ENCODE measurements at places on chromosomes 4 and X. TPM values are rescaled to one million over a fixed set of nuclear protein-coding genes. Genes with fewer than 3 reads are reported as not detected.

The FAM9B gene
- not detected for total RNA-seq

The TMPRSS11D gene
- under 0.01 TPM for total RNA-seq

The ARAP2 gene
- 1.2 TPM for total RNA-seq

The CD38 gene
- 0.33 TPM for total RNA-seq

The NDNF gene
- 0.50 TPM for total RNA-seq

The ATP2B3 gene
- total RNA-seq: not detected

The GASK1B gene
- total RNA-seq: 77.5 TPM

The BBS7 gene
- 20.3 TPM for total RNA-seq

The FAM149A gene
- total RNA-seq: 6.3 TPM

The SLC10A4 gene
- 0.15 TPM for total RNA-seq

The USP17L29 gene
- total RNA-seq: not detected

The PDHA2 gene
- total RNA-seq: not detected

The NOP14 gene
- total RNA-seq: 18.0 TPM

The NALF2 gene
- total RNA-seq: not detected

The MTNR1A gene
- total RNA-seq: not detected

The PCDH11X gene
- not detected for total RNA-seq

The MTMR1 gene
- total RNA-seq: 23.1 TPM

The PIR gene
- total RNA-seq: 12.4 TPM

The MAGEE2 gene
- total RNA-seq: not detected

The IGSF1 gene
- not detected for total RNA-seq

The FRMD7 gene
- total RNA-seq: not detected

The DNASE1L1 gene
- total RNA-seq: 60.4 TPM

The RNF150 gene
- total RNA-seq: 0.99 TPM

The UGT2B17 gene
- total RNA-seq: not detected

The PARM1 gene
- total RNA-seq: not detected

The IL1RAPL2 gene
- total RNA-seq: 0.17 TPM

The SSX3 gene
- not detected for total RNA-seq

The FAM184B gene
- total RNA-seq: not detected

The SRPX gene
- 291 TPM for total RNA-seq

The HSFX4 gene
- total RNA-seq: not detected

The P2RY4 gene
- total RNA-seq: 0.44 TPM

The SASH3 gene
- not detected for total RNA-seq

The NEIL3 gene
- total RNA-seq: 4.0 TPM

The DGKK gene
- not detected for total RNA-seq

The TKTL2 gene
- not detected for total RNA-seq

The ADH1B gene
- total RNA-seq: 281 TPM

The PAGE2B gene
- total RNA-seq: not detected

The FREM3 gene
- not detected for total RNA-seq

The CC2D2A gene
- 39.1 TPM for total RNA-seq

The UGT2A1 gene
- not detected for total RNA-seq

The KLHL13 gene
- 28.5 TPM for total RNA-seq

The CXCL1 gene
- 16.4 TPM for total RNA-seq

The ALB gene
- not detected for total RNA-seq

The PLK4 gene
- 0.66 TPM for total RNA-seq

The STK32B gene
- total RNA-seq: 0.50 TPM

The RS1 gene
- not detected for total RNA-seq

The MAP7D3 gene
- total RNA-seq: 13.9 TPM

The CXCL6 gene
- total RNA-seq: 3.5 TPM

The CDKL2 gene
- total RNA-seq: 1.3 TPM

The HUWE1 gene
- 131 TPM for total RNA-seq

Data from smooth muscle cell of trachea (primary cell).